ENCODE measurements at places on chromosomes 13 and 19.

GRCh38 chr19:58330458-58330857, 3.7 kb downstream of the ZSCAN22 start:
- DNase-seq: no peak

GRCh38 chr13:32247887-32248286, 67.3 kb downstream of the ZAR1L start:
- no peak for DNase-seq

GRCh38 chr19:49421039-49421877, 2.0 kb downstream of the PTH2 start:
- peak; percentile 62 for DNase-seq

GRCh38 chr13:22076658-22077057, 405.8 kb downstream of the FGF9 start:
- DNase-seq: no peak

- DNase-seq: no peak
Observed at GRCh38 chr13:71814806-71815360, 52.1 kb downstream of the DACH1 start.

DNA sequence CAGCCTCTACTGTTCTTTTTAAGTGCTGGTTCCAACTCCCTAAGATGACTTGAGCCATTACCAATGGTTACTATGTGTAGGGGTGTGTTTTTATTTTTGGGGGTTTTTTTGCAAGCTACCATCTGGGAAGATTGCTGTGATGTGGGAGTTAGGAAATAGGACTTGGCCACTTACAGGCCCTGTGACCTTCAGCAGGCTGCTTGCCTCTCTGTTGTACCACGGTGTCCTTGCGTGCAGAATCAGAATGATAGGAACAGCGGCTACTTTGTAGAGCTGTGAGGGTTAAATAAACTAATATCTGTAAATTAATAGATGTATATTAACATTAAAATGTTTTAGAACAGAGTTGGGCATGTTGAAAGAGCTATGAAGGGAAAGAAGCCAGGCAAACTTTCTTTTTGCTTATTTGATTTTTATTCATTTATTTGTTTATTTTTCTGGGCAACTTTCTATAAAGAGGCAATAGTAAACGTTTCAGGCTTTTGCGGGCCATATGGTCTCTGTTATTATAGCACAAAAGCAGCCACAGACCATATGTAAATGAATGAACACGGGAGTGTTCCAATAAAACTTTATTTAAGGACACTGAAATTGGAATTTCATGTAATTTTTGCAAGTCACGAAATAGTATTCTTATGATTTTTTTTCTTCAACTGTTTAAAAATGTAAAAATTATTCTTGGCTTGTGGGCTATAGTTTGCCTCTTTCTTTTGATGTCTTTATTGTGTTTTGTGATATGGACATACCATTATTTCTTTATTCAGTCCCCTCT, 26.4 kb upstream of the EHD2 start:
- DNase-seq: no peak

DNA sequence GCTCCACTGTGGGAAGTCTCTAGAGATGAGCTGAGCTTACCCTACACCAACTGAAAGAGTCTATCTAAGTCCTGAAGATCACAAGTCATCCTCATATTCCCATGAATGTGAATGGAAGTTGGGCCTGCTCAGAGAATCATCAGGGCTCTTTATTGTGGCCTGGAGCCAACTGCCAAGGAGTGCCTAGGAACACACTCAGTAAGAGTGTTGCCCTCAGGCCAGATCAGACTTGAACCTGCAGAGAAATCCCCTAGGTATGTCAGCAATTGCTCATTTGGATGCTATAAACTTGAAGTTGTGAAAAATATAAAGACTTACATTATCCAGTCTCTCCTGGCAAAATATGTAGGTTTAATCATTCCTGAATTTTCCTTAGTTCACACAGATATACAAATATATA, 1070.2 kb downstream of the EFNB2 start:
- no peak for DNase-seq

GRCh38 chr19:1084024-1084868, 10.9 kb downstream of the POLR2E start:
- no peak for DNase-seq

GRCh38 chr19:40241809-40242384, 15.4 kb upstream of the CCNP start:
- no peak for DNase-seq

GRCh38 chr13:100694722-100695508, 20.3 kb upstream of the TMTC4 start:
- no peak for DNase-seq

GRCh38 chr13:28566891-28567290, 72.0 kb upstream of the FLT1 start:
- no peak for DNase-seq

DNA sequence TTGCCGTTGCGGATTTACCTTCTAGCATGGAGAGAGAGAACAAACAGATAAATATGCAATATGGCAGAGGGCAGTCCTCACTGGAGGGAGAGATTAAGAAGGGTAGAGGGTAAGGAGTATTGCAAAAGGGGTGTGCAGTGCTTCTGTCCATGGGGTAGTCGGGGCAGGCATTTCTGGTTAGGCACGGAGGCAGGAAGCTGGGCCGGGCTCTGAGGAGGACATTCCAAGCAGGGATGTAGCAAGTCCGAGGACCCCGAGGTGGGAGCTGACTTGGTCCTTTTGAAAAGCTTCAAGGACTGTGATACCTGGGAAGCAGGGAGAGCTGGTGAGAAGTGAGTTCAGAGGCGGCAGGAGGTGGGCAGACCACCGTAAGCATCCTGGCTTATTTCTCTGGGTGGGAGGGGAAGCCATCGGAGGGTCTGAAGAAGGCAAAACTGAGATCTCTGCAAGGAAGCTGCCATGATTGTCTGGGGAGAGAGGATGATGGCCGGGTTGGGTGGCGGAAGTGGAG, 214.9 kb downstream of the FGF9 start:
- no peak for DNase-seq

DNA sequence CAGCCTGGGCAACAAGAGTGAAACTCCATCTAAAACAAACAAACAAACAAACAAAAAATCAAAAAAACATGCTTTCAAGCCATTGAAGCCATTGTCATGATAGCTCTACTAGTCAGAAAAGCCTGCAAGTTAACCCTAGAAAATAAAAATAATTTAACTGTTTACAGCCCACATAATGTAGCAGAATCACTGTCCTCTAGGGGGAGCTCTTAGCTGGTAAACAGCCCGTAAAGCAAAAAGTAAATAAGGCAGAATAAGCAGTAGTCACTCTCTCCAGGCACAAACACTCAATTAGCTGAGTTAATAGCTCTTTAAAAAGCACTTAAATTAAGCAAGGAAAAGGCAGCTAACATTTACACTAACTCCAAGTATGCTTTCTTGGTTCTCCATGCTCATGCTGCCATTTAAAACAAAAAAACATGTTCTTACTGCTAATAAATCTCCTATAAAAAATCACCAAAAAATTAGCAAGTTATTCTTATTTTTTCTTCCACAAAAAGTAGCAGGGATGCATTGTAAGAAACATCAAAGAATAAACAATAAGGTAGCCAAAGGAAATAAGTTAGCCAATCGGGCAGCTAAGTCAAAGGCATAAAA, 11.3 kb downstream of the LILRB4 start:
- no peak for DNase-seq

- no peak for DNase-seq
Observed at GRCh38 chr13:112744168-112745021, 54.6 kb downstream of the ATP11A start.

DNA sequence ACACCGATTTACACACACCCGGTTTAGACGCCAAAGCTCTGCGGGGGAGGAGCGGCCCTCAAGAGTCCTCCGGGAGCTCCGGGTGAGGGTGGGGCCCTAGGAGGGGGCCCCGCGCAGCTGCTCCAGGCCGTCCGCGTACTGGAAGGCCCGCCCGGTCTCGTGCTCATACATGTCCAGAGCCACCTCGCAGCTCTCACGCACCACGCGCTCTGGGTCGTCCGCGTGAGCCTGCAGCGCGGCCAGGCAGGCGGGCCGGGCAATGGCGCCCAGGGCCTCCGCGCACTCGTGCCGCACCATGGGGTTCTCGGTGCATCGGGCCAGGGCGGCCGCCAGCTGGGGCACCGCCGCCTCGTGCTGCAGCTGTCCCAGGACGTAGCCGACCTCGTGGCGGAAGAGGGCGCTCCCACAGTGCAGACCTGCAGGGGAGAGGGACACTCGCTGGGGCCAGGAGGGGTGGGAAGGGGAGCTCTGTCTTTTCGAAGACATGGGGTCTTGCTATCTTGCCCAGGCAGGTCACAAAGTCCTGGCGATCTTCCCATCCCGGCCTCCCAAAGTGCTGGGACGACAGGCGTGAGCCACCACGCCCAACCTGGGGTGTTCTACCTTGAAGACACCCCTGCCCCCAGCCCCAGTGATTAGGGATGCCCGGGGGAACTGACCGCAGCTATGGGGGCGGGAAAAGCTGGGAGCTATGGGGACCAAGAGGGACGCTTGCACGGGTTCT, 8.3 kb upstream of the SMIM44 start:
- no peak for DNase-seq
